ENCODE measurements at places on chromosomes 4 and X. TPM values are rescaled to one million over a fixed set of nuclear protein-coding genes. Genes with fewer than 3 reads are reported as not detected.

DNA sequence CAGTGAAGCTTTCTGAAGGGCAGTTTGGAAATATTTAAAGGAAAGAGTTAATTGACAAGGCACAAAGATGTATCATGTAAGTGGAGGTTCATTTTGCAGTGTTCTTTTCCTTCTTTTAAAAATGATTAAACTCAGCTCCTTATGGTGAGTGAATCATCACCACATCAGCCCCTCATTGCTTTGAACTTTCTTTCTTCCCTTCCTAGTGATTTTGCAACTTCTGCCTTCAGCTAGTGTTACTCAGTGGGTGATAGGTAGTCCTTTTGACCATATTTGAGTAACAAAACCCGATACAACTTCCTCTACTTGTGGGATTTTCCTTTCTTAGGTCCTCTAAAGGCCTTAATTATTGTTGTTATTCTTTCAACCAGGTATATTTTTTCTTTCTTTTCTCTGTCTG, 8.2 kb downstream of the ZCCHC4 start:
- peak; percentile 77 for DNase-seq

DNA sequence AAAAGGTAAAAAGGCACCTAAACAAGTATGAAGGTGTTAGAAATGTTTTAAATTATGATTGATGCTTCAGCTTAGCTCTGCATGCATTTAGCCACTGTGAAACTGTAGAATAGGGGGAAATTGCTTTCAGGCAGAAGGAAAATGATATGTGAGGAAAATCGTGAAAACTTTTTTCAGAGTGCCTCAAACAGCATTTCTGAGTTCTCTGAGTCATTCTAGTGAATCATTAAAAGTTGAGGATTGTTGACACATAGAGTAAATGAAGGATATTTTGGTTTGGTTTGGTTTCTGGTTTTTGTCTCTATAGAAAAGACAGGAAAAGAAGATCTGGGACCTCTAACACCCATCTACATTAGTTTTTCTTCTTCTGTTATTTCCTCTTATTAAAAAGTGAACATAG, 332.5 kb upstream of the TRAM1L1 start:
- DNase-seq = peak; percentile 6

EPHA5 gene
- 0.32 TPM for total RNA-seq

GPR143 gene
- 0.43 TPM for total RNA-seq

All from fibroblast of villous mesenchyme (primary cell).